ENCODE measurements at places on chromosomes 3 and 15.

GRCh38 chr3:8734908-8735307 is 1.3 kb downstream of the CAV3 start:
- DNase-seq: no peak

DNA sequence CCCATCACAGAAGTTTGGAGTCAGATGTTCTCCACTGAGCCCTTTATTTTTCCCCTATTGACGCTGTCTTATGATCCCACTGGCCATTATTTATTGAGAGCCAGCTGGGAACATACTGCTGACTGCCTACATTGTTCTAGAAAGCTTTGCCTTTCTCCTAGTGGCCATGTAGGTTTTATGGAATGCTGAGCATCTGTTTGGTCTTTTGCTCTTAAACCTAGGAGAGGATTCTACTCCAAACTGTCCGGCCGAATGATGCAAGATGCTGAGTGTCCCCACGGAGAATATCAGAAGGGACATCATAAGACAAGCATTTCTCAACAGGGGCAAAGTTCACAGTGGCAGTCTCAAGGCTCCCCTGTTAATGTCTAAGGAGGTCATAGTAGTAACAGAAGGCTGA is 171.4 kb downstream of the ARRDC4 start:
- DNase-seq: no peak

DNA sequence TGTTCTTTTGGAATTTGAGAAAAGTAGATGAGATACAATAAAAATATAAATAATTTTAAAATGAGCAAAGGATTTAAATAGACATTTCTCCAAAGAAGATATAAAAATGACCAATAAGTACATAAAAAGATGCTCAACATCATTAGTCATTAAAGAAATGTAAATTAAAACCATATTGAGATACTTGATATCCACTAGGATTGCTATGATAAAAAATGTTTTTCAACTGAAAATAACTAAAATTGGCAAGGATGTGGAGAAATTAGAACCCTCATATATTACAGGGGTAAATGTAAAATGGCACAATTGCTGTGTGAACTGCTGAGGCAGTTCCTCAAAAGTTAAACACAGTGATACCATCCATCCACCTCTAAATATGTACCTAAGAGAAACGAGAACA is 38.8 kb downstream of the LRRFIP2 start:
- DNase-seq: no peak

DNA sequence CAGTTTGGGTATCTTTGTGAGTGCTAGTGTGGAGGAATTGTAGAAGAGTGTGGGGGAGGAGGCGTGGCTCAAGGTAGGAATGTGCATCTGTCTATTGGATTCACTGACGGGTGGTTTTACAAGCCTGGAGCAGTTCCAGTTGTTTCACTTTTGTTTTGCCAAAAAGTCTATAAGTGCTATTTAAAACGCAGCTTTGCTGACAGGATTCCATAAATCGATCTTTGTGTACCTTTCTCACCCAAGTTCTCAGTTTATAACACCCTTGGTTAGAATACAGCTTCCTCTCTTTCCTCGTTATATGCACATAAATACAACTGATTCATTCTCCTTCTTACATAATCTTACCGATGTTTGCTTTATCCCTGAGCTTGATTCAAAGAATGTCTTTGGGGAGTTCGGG is 123.2 kb upstream of the UBE2E2 start:
- no peak for DNase-seq

DNA sequence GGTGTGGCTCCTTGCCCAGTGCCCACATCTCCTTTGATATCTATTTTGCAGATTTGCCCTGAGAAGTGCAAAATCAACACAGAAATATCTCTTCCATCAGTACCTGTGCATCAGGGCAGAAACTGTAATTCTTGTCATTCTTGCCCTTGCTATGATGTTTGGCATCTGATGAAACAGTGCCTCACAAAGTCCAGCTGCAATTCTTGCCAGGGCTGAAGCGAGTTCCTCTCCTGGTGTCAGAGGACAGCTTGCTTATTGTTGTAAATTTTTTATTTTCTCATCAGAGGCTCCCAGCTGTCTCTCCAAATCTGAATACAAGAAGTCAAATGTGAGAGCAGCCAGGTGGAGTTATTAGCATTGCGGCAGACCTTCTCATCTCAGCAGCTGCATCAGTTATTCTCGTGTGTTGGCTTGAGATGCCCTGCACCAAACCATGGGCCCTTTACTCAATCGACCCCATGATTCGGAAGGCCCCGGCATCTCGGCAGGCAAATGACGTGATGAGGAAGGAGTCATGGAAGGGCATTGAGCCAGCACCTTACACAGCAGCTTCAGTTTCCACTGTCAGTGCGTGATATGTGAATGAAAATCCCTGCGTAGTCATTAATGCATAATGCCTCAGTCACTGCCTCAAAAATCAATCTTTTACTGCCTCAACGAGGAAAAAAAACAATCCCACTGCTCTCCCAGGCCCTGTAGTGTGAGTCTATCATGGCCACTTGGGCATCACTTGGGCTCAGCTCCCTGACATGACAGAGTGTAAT is 93.4 kb downstream of the CCNL1 start:
- no peak for DNase-seq

GRCh38 chr3:119733812-119734211 is 31.0 kb downstream of the CFAP91 start:
- no peak for DNase-seq

DNA sequence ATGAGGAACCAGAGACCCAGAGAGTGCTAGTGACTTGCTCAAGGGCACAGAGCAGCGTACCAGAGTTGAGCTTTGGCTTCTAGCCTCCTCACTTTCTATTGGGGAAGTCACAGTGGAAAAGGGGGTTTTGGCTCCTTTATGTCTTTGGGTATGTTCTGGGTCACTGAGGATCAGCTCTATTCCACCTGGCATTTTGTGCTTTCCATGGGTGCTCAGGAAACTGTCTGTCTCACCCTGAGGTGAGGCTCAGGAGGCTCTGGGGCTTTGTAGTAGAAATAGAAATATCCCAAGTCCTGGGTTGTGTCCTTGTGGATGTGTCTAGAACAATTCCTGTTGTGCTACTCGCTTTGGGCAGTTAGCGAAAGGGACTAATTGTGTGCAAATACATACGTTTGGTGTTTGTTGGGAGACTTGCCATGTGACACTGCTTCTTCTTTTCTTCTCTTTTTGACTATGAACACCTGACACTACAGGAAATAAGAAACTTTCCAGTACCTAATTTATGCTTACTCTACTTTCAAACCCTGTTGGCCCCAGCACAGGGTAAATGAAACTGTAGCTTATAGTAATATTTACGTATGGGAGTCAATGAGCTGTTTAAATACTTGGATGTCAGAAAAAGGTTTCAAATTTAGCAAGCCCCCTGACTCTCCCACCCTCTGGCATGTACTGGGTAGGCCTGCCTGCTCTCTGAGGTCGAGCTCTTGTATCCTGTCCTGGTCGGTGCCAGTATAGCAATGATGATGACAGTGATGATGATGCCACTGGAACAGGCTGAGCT is 35.6 kb downstream of the SMAD3 start:
- DNase-seq: no peak

All from pulmonary artery endothelial cell (primary cell).